Common myeloid progenitor, CD34-positive (primary cell): ENCODE measurements at places on chromosomes 3 and 15.

DNA sequence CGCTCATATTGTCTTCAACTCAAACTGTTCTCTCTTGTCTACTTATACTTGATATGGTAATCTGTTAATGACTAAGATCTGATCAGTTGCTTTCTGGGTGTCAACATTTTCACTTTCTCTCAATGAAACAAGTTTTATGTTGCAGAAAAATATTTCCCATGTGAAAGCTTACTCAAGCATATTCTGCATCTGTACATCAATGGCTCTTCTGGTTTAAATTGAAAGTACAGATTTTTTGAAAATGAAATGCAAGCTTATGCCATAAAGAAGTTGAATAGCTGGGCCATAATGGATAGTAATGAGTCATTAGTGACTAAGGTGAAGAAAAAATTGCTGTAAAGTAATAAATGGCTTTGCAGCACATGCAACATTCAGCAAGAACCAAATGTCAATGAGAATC lies 140.7 kb downstream of the BCHE start:
- DNase-seq: no peak

GRCh38 chr15:71571641-71572040 lies 238.7 kb upstream of the NR2E3 start:
- no peak for DNase-seq

- peak; percentile 18 for DNase-seq
Observed at GRCh38 chr3:43327582-43327979, 41.2 kb downstream of the SNRK start.

DNA sequence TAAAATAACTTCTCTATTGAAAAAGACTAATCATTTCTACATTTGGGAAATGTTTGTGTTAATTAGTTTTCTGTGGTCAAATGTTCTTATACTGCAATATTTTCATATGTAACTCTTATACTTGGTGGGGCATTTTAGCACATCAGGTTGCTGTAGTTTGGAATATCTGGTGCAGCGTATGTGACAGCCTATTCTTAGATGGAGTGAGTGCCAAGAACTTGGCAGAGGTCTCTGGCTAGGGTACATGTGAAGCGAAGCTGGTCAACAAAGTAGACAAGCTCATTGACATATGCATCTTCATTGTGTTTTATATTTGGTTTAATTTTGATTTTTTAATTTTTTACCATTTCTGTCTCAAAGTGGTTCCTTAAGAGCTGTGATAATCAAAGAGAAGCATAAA lies 53.2 kb downstream of the CHAC1 start:
- DNase-seq: no peak

DNA sequence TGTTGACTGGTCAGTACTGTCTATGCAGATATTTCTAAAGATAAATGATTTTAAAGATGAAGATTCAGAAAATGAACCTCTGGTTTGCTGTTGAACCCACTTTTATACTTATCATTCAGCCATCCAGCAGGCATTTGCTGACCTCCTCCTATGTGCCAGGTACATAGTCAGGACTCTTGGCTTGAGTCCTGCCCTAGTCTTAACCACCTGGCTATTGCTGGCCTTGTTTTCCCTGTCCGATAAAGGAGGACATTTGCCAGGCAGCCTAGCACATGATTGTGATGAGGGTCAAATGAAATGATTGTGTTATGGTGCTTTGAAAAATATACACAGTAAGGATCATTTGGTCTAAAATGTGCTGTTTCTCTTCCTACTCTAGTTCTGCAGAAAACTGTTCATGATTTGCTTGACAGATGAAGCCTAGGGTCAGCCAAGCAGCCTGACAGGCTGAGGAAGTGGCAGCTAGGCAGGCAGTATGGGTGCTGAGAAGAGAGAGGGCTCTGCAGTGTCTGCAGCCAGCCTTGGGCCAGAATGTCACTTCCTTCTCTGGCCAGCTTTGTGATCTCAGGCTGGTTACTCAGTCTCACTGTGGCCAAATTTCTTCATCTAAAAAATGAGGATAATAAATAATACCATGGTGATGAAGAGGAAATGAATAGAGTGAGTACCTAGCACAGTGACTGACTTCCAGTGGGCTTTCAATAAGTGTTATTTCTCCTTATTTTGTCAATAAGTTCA lies 13.8 kb downstream of the EXOSC7 start:
- DNase-seq: no peak

DNA sequence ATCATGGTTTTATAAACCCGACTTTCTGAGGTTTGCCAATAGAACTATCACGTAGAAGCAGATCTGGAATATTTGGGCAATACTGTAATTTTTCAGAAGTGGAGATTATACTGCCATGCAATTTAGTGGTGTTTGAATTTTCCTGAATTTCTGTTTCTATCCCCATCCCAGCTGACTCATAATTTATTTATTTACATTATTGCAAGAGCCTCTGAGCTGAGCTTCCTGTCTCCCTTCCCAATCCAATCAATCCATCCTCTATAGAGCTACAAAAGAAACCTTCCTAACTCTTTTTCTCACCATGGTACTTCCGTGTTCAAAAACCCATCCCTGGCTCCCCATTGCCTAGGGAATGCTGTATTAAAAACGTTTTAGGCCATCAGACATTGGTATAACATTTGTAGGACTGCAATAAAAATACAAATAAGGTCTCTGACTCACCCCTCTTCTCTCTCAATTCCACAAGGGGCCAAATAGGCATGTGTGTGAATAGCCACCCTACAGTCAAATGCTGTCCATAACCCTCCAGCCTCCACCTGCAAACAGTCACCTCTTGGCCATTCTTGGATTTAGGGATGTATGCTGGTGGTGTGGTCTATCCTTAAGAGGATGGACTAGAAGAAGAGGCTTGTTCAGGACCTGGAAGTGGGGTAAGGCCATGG lies 190.7 kb downstream of the CD47 start:
- DNase-seq: no peak
